Thoracic aorta (tissue), 2 donors: ENCODE measurements at places on chromosomes 12 and 14. TPM values are rescaled to one million over a fixed set of nuclear protein-coding genes. Genes with fewer than 3 reads are reported as not detected.

TEX22 gene
- not detected for total RNA-seq

FAM90A1 gene
- total RNA-seq, result not detected

ESRRB gene
- total RNA-seq, result 4.6 TPM

MYO1A gene
- 1.7 TPM for total RNA-seq

DNAJC22 gene
- 1.5 TPM for total RNA-seq

- H3K27me3 ChIP-seq, result no peaks in the 10 kb centered on the region
- no peak for DNase-seq
- H3K4me3 ChIP-seq, result no peak overlapping the region
Measured at GRCh38 chr12:100578923-100579322, 5.4 kb downstream of the GAS2L3 start.

DNA sequence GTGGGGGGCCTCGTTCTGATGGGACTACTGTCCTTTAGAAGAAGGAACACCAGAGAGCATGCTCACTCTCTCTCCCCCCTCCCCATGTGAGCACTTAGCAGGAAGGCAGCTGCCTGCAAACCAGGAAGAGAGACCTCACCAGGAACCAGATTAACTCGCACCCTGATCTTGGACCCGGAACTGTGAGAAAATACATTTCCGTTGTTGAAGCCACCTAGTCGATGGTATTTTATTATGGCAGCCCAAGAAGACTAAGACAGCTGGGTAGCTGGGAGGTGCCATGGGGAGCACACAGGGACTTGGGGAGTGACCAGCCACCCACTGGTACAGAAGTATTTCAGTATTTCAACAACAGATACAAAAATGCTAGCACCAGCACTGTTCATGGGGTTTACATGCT is 59.0 kb downstream of the VCPKMT start:
- H3K27me3 ChIP-seq, result no peaks in the 10 kb centered on the region
- DNase-seq, result no peak
- H3K4me3 ChIP-seq, result no peak overlapping the region
- H3K27ac ChIP-seq, result no peak overlapping the region

GRCh38 chr12:117485984-117486839 is 124.8 kb upstream of the NOS1 start:
- no peak overlapping the region for H3K4me3 ChIP-seq
- H3K27me3 ChIP-seq, result no peaks in the 10 kb centered on the region
- no peaks in the 10 kb centered on the region for H3K36me3 ChIP-seq
- no peak overlapping the region for H3K27ac ChIP-seq

DNA sequence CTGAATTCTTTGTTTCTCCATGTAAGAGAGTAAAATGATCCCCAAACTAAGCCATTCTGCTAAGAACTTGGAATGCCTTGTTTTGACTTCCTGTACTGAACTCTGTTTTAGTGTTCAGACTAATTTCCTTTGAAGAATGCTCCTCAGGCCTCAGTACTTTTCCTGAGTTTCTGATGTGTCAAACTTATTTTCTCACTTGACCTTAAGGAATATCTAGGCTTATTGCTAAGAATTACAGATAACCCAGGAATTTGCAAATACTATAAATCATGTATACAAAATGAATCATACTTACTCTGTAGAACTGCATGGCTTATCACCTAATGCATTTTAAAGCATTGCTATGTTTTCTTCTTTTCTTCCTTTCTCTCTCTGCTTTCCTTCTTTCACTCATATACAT is 93.1 kb upstream of the PKP2 start:
- no peaks in the 10 kb centered on the region for H3K27me3 ChIP-seq
- H3K27ac ChIP-seq, result no peak overlapping the region
- no peaks in the 10 kb centered on the region for H3K36me3 ChIP-seq
- H3K4me3 ChIP-seq, result no peak overlapping the region
- no peaks in the 10 kb centered on the region for H3K4me1 ChIP-seq

DNA sequence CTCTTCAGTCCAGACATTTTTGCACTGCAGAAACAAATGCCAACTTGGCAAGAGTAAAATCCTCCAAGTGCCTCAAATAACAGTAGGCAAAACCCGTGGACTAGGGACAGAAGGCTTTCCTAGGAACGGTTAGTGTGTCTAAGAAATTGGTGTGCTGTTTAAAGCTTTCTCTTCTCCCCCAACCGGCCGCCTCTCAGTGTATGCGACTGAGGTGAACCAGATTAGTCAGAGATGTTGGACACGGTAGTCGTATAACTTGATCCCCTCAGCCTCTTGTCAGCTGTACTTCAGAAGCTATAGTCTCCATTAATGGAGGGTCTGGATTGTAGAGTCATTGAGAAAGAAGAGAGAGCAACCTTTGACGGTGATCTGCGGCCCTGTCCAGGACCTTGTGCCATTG is 21.7 kb downstream of the PPFIBP1 start:
- peaks cover 57% of the 10 kb centered on the region for H3K4me1 ChIP-seq
- no peak for DNase-seq
- peak overlapping the region; percentile 60 for H3K27ac ChIP-seq
- no peaks in the 10 kb centered on the region for H3K27me3 ChIP-seq

DNA sequence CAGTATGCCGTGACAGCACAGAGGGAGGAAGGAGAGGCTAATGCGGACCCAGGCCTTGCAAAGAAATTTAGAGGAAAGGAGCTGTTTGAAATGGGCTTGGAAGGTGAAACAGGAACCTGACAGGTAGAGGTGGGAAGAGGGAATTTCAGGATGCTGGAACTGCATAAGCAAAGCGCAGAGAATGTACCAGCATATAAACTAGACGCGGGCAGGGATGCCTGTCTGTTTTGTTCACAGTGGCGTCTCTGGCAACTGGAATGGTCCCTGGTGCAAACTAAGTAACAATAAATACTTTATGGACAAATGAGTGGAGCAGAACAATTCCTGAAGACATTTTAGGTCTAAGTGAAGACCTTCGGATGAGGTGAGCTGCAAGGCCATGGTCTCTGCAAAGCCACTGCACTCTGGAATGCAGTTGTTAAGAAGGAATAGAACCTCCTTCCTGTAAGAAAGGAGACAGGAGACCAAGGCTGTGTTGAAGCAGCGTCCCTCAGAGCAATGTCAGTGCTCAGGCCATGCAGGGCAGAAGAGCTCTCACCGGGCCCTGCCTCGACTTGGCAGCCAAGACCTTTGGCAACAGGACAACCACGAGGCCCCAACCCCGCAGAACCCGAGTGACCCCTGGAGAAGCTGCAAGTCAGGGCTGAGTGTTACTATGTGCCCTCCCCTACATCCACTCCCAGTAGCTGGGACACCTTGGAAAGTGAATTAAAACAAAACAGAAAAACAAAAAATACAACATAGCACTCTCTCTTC is 42.8 kb downstream of the PITPNM2 start:
- no peaks in the 10 kb centered on the region for H3K36me3 ChIP-seq
- no peak for DNase-seq
- H3K27ac ChIP-seq, result no peak overlapping the region
- H3K27me3 ChIP-seq, result no peaks in the 10 kb centered on the region
- H3K4me3 ChIP-seq, result no peak overlapping the region

GRCh38 chr14:104957146-104958113 is 20.7 kb downstream of the AHNAK2 start:
- peaks cover 12% of the 10 kb centered on the region for H3K36me3 ChIP-seq
- H3K27me3 ChIP-seq, result no peaks in the 10 kb centered on the region
- H3K4me1 ChIP-seq, result no peaks in the 10 kb centered on the region

DNA sequence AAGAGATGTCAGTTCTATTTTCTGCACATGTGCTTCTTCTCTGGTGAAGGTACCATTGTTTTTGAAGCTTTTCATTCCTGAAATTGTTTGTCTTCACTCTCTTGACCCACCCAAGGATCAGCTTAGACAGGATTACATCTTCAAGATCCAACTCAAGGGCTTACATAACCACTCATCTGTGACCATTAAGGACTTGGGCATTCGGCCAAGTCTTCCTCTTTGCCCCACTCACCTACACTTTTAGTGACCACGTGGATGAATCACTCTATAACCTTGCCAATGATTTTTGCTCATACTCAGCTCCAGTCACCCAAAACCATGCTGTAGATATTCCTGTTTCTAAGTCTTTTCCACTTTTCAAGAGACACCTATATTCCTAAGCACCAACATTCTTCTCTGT is 36.5 kb upstream of the SSTR1 start:
- H3K27me3 ChIP-seq, result no peaks in the 10 kb centered on the region
- no peak overlapping the region for H3K4me3 ChIP-seq
- no peaks in the 10 kb centered on the region for H3K36me3 ChIP-seq
- H3K27ac ChIP-seq, result no peak overlapping the region
- no peak for DNase-seq

DNA sequence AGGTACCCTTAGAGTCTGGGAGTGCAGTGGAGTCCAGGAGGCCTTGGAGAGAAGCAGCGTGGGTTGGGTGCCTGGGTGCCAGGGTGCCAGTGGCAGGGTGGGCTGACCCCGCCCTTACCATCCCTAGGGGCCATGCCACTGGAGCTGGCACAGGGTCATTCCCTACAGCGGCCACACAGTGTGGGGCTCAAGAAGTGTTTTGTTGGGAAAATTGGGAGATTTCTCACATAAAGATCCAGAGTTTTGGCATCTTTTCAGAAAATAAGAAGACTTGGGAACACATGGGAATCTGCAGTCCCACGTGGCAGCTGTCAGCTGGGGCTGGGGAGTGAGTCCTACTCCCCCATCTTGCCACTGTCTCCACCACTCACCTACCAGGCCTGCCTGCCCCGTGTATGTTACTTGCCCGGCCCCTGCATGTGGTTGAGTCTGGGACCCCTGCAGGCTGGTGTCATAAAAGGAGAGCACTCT is 4.2 kb downstream of the VASH1 start:
- no peak for DNase-seq
- no peaks in the 10 kb centered on the region for H3K36me3 ChIP-seq
- H3K4me3 ChIP-seq, result no peak overlapping the region
- peaks cover 74% of the 10 kb centered on the region for H3K4me1 ChIP-seq
- H3K27ac ChIP-seq, result peak overlapping the region; percentile 63

GRCh38 chr14:82313889-82314288 is 780.2 kb upstream of the SEL1L start:
- peaks cover 16% of the 10 kb centered on the region for H3K4me1 ChIP-seq
- DNase-seq, result no peak
- H3K4me3 ChIP-seq, result no peak overlapping the region

GRCh38 chr12:56677680-56678079 is 10.4 kb downstream of the PTGES3 start:
- H3K27me3 ChIP-seq, result no peaks in the 10 kb centered on the region
- no peak overlapping the region for H3K4me3 ChIP-seq
- DNase-seq, result no peak
- H3K4me1 ChIP-seq, result peaks cover 20% of the 10 kb centered on the region
